Spinal cord (tissue), 10 donors: ENCODE measurements at places on chromosomes 3 and 15. TPM values are rescaled to one million over a fixed set of nuclear protein-coding genes. Genes with fewer than 3 reads are reported as not detected.

The LZTFL1 gene
- 25.9 TPM for polyA plus RNA-seq

The TMEM207 gene
- not detected for polyA plus RNA-seq

The FES gene
- 8.7 TPM for polyA plus RNA-seq

The WNT7A gene
- polyA plus RNA-seq: 18.6 TPM

The GHSR gene
- polyA plus RNA-seq: 0.18 TPM
